Uterus (tissue), 4 donors: ENCODE measurements at places on chromosomes 3 and 15. TPM values are rescaled to one million over a fixed set of nuclear protein-coding genes. Genes with fewer than 3 reads are reported as not detected.

Gene SLC12A1
- not detected for total RNA-seq

Gene KY
- 4.0 TPM for total RNA-seq

Gene ISG20
- total RNA-seq, result 35.9 TPM

Gene ZNF662
- 25.5 TPM for total RNA-seq

Gene NPAP1
- not detected for total RNA-seq

Gene SKOR1
- total RNA-seq, result 0.35 TPM

Gene FOXL2NB
- total RNA-seq, result 6.2 TPM

DNA sequence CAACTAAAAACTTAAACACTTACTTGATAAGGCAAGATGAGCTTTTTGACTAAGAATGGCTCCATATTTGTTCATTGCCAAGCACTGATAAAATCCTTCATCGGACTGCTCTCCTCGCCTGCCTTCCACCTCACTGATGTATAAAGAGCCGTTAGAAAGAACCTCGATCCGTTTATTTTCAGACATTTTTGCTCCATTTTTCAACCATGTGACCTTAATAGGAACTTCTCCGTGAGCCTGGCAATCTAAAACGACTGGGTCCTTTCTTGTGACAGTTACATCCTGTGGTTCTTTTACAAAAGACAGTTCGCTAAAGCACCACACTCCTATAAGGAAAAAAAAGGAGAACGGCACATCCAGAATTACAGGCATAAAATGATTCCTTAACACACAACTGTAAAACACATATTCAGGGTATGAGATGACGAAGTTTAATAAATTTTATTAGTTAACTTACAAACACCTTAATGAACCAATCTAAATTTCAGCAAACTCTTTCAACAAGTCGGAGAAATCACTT lies 2.5 kb downstream of the PRTG start:
- H3K4me3 ChIP-seq, result peak overlapping the region; percentile 73
- no peak for DNase-seq
- H3K27me3 ChIP-seq, result no peaks in the 10 kb centered on the region
- no peaks in the 10 kb centered on the region for H3K36me3 ChIP-seq
- H3K4me1 ChIP-seq, result no peaks in the 10 kb centered on the region
- peak overlapping the region; percentile 88 for H3K27ac ChIP-seq

DNA sequence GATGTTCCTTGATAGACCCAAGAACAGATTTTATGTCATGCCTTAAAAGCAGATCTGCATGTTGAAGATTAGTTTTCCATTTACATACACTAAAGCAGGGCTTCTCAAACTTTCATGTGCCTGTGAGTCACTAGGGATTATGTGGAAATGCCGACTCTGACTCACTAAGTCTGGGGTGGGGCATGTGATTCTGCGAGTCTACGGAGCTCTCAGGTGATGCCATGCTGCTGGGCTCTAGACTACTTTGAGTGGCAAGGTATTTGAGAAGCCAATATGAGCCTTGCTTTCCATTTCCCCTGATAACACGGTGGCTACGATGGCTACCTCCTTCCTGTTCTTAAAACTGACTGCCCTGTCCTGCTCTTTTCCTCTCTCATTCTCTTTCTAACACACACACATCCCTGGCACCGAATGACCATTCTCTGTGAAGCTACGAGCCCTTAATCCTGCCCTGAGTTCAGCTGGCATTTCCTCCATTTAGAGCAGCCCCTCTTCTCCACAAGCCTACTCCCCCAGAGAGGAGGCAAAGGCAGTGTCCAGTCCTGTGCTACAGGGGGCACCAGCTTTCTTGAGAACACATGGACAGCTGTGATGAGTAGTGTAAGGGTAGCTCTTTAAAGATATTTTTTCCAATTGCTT lies 39.7 kb upstream of the PYGO1 start:
- H3K27ac ChIP-seq, result peak overlapping the region; percentile 27
- no peaks in the 10 kb centered on the region for H3K4me1 ChIP-seq
- H3K4me3 ChIP-seq, result no peak overlapping the region
- peak; percentile 51 for DNase-seq
- H3K36me3 ChIP-seq, result no peaks in the 10 kb centered on the region
- no peaks in the 10 kb centered on the region for H3K27me3 ChIP-seq

GRCh38 chr3:99324636-99325203 lies 313.7 kb upstream of the COL8A1 start:
- no peak overlapping the region for H3K4me3 ChIP-seq
- no peaks in the 10 kb centered on the region for H3K27me3 ChIP-seq
- no peak for DNase-seq

- no peak for DNase-seq
- no peaks in the 10 kb centered on the region for H3K27me3 ChIP-seq
- H3K4me1 ChIP-seq, result peaks cover 8% of the 10 kb centered on the region
- peak overlapping the region; percentile 45 for H3K27ac ChIP-seq
- H3K36me3 ChIP-seq, result no peaks in the 10 kb centered on the region
These were observed 630.8 kb upstream of the KCNMB2 start for GRCh38 chr3:177905173-177906125.

GRCh38 chr15:79160211-79160610 lies 69.6 kb upstream of the RASGRF1 start:
- no peak overlapping the region for H3K4me3 ChIP-seq
- no peaks in the 10 kb centered on the region for H3K27me3 ChIP-seq
- no peak for DNase-seq
- H3K4me1 ChIP-seq, result no peaks in the 10 kb centered on the region
- H3K36me3 ChIP-seq, result no peaks in the 10 kb centered on the region

DNA sequence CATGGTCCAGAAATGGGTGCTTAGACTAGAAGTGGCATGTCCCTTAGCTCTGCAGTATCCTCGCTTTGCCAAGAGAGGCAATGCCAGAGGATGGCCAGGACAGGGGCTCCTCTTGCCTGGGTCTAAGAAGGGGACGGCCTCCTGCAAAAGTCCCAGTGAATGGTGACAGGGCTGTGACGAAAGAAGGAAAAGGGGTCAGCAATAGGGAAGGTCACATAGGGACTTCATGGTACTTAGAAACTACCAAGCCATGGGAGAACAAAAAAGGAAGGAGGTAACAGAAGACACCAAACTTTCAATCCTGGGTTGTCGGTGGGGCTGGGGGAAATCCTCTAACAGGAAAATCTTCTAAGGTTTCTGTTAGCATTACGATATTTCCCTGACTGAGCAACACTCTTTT lies 36.2 kb upstream of the ATOSA start:
- no peak for DNase-seq
- no peaks in the 10 kb centered on the region for H3K36me3 ChIP-seq
- H3K27me3 ChIP-seq, result no peaks in the 10 kb centered on the region
- no peaks in the 10 kb centered on the region for H3K4me1 ChIP-seq
- H3K4me3 ChIP-seq, result no peak overlapping the region

GRCh38 chr3:123344175-123344906 lies 104.5 kb downstream of the ADCY5 start:
- H3K4me1 ChIP-seq, result no peaks in the 10 kb centered on the region
- H3K4me3 ChIP-seq, result no peak overlapping the region
